Stimulated activated CD4-positive, alpha-beta T cell treated with anti-CD3 and anti-CD28 coated beads, TNF-alpha, amount 100 ng/mL, for 1 hour (primary cell): ENCODE measurements at places on chromosomes 5 and 9.
A peak's percentile ranks its signal among the peaks of the same experiment; 100 is the strongest.

DNA sequence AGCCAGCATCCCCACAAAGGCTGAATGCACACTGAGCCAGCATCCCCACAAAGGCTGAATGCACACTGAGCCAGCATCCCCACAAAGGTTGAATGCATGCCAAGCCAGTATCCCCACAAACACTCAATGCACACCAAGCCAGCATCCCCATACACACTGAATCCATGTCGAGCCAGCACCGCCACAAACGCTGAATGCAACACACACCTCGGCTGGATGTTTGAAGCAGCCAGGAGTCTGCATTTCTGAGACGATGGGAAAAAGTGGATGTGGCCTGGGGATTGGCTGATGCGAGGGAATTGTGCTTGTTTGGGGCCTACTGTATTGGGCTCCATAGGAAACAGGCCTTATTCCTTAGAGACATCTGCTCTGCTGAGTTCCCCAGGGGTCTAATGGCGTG lies 30.9 kb upstream of the CEP72 start:
- no peak for DNase-seq

GRCh38 chr5:74056789-74057164 lies 430.8 kb downstream of the ARHGEF28 start:
- DNase-seq: no peak

- DNase-seq: no peak
Measured at GRCh38 chr5:68329554-68330255, 114.1 kb downstream of the PIK3R1 start.

- DNase-seq: no peak
Measured at GRCh38 chr5:83038924-83039323, 38.3 kb downstream of the TMEM167A start.

DNA sequence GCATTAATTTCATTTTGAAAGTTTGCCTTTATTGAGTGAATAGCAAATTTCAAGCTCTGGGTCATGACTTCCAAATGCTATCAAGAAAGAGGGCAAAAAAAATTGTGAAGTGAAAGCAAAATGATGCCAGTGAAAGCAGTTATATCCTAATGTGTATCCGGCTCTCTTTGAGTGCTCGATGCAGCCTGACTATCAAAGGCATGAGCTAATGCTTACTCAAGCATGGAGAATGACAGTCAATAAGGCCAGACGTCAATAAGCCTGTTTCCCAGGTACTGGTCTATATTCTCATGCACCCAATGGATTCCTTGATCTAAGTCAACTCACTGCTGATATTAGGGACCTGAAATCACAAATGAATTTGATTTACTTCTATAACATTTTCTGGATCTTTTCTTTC lies 435.5 kb downstream of the CAAP1 start:
- DNase-seq: no peak

- DNase-seq: no peak
Measured at GRCh38 chr5:58106754-58107410, 353.0 kb downstream of the PLK2 start.

DNA sequence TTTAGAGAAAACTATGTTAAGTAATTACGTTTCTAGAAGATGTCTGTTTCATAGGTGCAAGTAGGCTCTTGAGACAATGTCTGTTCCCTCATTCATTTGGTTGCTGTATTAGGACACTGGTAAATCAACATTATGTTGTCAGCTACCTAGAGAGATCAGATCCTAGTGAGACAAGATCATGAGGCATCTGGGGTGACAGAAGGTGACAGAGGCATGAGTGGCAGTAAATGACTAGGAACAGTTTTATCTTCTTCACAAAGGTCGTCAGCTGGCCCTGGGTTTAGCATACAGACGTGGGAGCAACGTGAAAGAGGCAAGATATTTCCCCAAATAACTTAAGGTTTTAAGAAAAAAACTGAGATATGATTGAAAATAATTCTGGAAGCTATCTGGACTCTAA lies 1926.3 kb upstream of the WWC1 start:
- DNase-seq: no peak

- no peak for DNase-seq
Measured at GRCh38 chr5:116970318-116970717, 395.7 kb upstream of the SEMA6A start.

DNA sequence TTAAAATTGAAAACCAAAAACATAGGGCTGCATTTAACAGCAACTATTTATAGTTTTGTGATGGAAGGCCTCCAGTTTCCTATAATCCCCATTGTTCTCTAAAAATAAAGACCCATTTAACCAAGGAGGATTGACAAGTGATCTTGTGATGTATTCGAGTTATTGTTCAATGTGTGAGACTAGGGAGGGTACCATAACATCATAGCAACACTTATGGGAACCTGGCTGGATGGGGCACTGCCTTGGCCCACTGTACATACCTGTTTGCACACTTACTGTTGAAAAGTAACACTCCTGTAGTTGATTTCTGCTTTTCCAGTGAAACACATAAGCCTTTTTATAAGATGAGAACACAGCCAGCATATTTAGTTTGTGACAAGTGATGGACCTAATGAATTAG lies 32.3 kb downstream of the MACIR start:
- DNase-seq: no peak

DNA sequence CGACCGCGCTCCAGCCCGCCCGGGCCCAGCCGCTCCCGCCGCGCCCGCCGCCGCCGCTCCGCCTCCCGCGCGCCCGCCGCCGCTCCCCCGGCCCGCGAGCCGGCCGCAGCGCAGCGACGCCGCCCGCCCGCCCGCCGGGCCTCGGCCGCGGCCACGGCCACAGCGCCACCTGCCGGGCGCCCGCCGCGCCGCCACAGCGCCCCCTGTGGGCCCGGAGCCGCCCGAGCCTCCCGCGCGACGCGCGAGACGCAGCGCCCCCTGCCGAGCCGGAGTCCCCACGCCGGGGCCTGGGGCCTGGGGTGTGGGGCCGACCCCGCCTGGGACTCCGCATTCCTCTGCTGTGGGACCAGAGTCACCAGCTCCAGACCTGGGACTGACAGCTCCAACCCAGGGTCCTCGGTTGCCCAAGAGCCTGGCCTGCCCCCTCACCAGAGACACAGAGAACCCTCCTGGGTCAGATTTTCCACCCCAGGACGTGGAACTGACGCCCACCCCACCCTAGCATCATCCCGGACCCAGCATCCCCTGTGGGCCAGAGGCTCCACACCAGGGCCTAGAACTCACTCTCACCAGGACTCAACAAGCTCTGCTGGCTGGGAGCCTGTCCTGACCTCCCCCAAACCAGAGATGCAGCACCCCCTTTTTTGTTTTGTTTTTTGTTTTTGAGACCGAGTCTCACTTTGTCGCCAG lies at the start of gene RAPGEF1:
TSS of gene RAPGEF1 (minus strand) at position 118 of the 690 bp plus-strand sequence. CDS start 246 bp downstream, outside the sequence.
- peak; percentile 59 for DNase-seq

- DNase-seq: no peak
Measured at GRCh38 chr5:179322071-179323025, 22.9 kb downstream of the ADAMTS2 start.

DNA sequence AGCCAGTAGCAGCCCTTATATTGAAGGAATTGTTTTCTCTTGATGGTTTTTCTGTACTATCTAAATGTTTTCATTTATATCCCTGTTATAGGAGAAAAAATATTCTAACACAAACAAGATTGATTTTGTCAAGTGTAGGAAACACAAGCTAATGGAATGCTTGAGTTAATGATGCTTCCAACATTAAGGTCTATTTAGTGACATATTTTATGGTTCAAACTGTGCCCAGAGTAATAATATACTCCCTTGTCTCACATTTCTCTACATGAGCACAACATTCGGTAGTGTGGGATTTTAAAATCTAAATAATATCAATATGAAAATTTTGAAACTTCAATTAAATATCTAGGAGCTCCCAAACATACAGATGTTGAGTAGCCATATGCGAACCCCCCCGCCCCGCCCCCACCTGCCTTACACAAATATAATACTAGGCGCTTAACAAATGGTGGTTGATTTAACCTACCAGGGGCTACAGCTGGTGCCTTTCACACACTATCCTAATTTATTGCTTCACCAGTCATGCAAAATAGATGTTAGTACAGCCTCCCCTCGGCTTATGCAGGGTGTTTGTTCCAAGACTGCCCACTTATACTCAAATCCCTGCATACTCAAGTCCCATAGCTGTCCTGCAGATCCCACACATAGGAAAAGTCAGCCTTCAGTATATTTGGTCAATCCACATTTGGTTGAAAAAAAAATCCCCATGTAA lies 124.1 kb upstream of the ACO1 start:
- DNase-seq: no peak

DNA sequence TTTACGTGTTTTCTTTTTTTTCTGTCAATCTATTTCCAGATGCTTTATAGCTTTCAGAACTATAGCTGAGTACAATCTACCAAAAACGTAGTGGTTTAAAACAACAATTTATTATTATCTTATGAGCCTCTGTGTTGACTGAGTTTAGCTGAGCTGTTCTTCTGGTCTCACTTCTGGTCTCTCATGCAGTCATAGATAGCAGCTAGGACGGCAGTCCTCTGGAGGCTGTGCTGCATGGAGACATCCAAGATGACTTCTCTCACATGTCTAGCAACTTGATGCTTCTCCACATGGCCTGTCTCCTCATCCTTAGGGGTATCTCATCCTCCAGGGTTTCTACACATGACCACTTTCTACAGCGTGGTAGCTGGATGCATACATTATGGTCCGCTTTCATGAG lies 22.0 kb upstream of the RAD23B start:
- no peak for DNase-seq

GRCh38 chr9:114908805-114909448 lies 21.5 kb downstream of the TNFSF8 start:
- DNase-seq: no peak

GRCh38 chr5:126462239-126463014 lies 39.2 kb downstream of the GRAMD2B start:
- DNase-seq: no peak

- DNase-seq: no peak
Measured at GRCh38 chr9:120659209-120659608, 55.1 kb downstream of the MEGF9 start.

- DNase-seq: no peak
Measured at GRCh38 chr5:119357270-119357669, 1.5 kb downstream of the TNFAIP8 start.

DNA sequence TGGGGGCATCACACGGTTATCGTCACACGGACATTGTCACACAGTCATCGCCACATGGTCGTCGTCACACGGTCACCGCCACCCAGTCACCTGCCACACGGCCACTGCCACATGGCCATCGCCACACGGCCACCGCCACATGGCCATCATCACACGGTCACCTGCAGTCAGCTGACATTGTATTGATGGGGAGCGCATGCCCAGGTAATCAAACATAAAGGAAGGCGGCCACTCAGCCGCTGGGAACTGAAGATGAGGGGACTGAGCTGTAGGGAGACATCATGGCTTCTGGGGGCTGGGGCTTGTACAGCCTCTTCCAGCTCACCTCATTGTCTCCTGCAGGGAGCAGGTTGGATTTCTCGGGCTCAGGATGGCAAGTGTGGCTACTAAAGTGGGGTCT lies 49.2 kb downstream of the MRPL36 start:
- no peak for DNase-seq

DNA sequence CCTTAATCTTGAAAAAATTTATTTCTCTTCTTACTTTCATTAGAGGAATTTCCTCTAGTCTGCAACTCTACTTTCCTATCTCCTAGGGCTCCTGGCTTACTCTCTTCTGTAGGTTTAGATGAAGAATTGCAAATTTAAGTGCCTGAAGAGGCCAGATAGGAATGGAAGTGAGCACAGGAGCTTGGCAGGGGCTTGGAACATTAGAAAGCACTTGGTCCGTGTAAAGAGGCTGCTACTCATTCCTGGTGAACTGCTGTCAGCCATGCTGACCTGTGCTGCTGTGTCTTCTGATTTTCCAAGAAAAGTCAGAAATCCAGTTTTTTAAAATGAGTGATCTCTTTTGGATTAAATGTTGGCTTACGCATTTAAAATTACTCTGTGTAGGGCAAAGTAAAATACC lies 210.9 kb upstream of the CLINT1 start:
- DNase-seq: no peak

DNA sequence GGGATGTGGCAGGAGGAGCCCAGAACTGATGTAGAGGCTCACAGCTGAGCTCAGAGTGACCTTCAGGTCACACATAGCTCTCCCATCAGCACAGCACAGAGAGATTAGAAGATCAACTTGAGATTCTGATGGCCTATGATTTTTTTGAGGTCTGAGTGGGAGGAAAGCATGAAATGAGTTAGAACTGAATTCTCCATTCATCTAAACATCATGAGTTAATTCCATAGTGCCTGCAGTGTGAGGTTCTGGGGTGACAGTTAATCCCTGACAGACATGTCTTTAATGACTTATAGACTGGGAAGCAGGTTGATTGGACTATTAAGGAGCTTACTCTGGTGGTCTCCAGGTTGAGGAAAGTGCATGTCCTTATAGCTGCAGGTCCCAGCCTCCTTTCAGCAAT lies 22.4 kb downstream of the SLC22A5 start:
- DNase-seq: no peak

GRCh38 chr9:130939405-130940026 lies 469 bp upstream of the FIBCD1 start:
- DNase-seq: no peak

GRCh38 chr9:74458832-74459231 lies 38.3 kb upstream of the RORB start:
- no peak for DNase-seq

DNA sequence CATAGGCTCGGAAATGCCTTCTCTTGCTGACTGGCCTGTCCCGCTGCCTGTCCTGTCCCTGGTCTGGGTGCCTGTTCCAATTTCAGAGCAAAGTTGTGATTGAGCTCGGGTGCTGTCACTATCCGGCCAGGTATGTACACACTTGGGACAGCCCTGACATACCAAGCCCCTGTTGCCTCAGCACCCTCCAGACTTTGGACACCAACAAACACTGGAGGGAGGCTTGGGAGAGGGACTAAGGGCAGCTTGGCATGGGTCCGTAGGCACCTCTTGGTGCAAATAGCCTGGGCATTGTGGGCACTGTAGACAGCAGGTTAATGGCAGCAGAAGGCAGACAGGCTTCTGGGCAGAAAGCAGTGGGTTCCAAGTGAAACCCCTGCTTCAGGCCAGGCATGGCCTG lies 86.3 kb upstream of the SEMA6A start:
- DNase-seq: no peak

DNA sequence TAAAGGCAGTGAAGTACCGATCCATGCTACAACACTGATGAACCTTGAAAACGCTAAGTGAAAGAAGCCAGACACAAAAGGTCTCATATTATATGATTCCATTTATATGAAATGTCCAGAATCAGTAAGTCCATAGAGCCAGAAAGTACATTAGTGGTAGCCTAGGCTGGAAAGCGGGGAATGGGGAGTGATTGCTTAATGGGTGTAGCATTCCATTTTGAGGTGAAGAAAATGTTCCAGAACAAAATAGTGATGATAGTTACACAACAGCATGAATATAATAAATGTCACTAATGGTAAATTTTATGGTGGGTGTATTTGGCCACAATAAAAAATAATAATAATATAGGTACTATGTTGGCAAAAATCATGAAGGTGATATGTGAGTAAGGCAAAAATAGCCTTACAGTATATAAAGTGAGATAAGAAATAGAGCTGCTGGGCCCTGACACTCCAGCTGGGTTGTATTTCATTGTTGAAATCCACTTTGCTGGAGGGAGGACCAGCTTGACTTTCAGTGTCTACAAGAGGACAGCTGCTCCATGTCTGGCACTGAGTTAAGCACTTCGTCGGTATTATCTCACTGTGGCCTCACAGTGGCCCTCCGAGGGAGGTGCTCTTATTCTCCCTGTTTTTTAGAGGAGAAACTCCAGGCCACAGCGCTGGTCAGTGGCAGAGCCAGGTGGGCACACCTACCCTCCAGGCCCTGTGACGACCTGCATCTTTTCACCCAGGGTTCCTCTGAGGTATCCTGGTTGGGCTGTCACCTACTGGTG lies 22.4 kb upstream of the ANGPTL2 start:
- DNase-seq: no peak
